Right lung (tissue), 10 donors: ENCODE measurements at places on chromosomes 13 and 19. TPM values are rescaled to one million over a fixed set of nuclear protein-coding genes. Genes with fewer than 3 reads are reported as not detected.

- DNase-seq = no peak
These were observed 14.5 kb upstream of the CERS4 start for GRCh38 chr19:8194528-8195267.

- no peak for DNase-seq
These were observed 108.3 kb downstream of the SLITRK5 start for GRCh38 chr13:87779426-87779825.

The RXFP2 gene
- not detected for polyA plus RNA-seq

- no peak for DNase-seq
These were observed 11.3 kb downstream of the MYO9B start for GRCh38 chr19:17086834-17087233.

DNA sequence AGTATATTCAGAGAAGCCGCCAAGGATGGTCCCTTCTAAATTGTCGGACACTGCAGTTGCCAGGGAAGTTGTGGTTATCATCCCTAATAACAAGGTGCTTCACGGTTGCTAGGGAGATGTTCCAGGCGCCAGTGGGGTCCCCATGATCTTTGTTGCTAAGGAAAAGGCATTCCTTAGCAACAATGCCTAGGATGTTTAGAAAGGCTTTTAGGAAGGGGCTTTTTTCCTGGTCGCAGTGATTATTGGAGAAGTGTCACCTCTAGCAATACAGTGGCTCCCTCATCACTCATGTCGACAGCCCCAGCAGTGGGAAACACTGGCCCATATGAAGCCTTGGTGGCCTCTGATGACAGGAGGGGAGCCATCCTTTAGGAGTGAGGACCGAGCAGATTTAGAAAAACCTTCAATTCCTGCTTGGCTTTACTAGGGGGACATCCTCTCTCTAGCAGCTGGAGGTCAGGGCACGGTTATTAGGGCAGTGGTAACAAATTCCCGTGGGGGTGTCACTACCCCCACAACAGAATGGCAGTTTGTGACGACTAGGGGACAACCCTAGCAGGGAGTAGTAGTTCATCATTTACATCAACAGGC, 6.4 kb upstream of the TMC4 start:
- DNase-seq = no peak

DNA sequence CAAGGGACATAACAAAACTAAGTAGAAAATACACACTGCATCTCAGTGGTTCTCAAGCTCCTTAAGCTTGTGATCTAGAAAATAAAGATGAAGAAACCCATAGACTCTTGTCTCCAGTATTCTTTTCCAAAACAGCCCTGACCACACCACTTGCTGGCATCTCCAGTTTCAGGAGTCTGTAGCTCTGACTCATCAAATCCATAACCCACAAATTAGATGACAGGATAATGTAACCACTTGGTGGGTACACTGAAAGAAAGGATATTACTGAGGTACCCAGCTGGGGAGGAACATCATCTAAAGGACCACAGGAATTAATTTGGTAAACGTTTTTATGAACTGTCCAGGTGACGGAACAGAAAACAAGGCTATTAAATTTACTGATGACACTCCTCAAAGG, 214.7 kb downstream of the VWA8 start:
- no peak for DNase-seq

DNA sequence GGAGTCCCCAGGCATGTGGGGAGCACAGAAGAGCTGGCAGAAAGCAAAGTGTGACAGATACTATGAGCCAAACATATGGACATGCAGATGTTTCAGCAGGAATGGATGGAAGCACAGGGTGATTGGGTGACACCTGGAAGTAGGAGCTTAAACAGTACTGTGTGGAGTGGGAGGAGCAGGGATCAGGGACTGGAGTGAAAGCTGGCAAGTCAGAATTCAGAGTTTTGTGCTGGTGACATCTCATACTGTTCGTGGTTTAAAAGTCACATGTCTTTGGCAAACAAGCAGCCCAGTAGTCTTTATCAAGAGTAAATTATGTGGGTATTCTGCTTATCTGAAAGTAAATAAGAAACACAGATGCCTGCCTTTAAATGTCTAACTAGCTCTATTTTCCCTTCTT, 408.2 kb downstream of the COG6 start:
- no peak for DNase-seq

The ZNF586 gene
- 33.9 TPM for polyA plus RNA-seq
